ENCODE measurements at places on chromosomes 12 and 14.

DNA sequence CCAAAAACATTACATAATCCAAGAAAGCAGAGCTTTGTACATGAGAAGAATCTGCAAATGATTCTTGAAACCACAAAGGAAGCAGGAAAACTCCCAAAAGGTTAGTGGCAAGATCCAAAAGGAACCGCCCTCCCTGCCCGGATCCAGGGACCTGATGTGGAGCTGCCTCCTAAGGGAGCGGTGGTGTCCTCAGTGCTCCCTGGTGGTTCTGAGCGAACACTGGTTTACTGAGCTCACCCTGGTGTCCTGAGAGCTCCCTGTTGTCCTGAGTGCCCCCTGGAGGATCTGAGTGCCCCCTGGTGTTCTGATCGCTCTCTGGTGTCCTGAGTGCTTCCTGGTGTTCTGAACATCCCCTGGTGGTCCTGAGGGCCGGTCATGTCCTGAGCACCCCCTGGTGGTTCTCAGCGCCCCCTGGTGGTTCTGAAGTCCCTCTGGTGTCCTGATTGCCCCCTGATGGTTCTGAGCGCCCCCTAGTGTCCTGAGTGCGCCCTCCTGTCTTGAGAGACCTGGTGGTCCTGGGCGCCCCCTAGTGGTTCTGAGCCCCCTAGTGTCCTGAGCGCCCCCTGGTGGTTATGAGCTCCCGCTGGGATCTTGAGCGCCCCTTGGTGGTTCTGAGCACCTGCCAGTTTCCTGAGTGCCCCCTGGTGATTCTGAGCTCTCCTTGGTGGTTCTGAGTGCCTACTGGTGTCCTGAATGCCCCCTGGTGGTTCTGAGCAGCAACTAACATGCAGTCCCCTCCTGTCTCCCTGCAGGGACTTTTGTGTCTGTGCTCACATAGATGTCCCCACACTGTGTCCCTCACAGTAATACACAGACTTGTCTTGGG, 891.1 kb downstream of the TMEM121 start:
- DNase-seq = peak; percentile 55

- no peak for DNase-seq
These were observed 89.1 kb upstream of the STAC3 start for GRCh38 chr12:57340104-57340503.

- DNase-seq = peak; percentile 74
These were observed at the start of gene TRAF3 for GRCh38 chr14:102776761-102777710. TRAF3 (plus strand) TSS chr14:102777449; CDS start chr14:102870202, 92,753 bp downstream.

DNA sequence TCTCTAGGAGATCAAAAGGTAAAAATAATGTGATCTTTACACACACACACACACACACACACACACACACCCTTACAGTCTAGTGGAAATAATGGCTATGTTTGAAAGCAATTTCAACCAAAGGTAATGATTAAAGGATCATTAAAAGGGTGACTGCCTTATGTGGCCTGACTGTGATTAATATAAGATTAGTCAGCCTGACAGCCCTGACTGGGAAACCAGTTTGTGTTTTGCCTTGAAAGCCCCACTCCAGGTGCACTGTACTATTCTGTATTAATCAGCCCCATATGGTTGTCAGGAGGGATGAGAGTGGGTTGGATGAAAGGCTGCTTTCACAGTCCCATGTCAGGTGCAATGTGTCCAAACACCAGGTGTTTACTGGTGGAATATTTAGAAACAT, 10.5 kb downstream of the RASSF9 start:
- no peak for DNase-seq

GRCh38 chr14:21057803-21058675, at the start of gene RNASE8:
RNASE8 (plus strand) TSS chr14:21057822; CDS start chr14:21057893, 71 bp downstream.
- no peak for DNase-seq

GRCh38 chr14:22981090-22981875, 1.1 kb downstream of the AJUBA start:
- DNase-seq = no peak

- DNase-seq = no peak
These were observed 3.5 kb downstream of the PPM1H start for GRCh38 chr12:62931477-62931876.

GRCh38 chr14:55699131-55700057, 119.4 kb downstream of the KTN1 start:
- DNase-seq = no peak

DNA sequence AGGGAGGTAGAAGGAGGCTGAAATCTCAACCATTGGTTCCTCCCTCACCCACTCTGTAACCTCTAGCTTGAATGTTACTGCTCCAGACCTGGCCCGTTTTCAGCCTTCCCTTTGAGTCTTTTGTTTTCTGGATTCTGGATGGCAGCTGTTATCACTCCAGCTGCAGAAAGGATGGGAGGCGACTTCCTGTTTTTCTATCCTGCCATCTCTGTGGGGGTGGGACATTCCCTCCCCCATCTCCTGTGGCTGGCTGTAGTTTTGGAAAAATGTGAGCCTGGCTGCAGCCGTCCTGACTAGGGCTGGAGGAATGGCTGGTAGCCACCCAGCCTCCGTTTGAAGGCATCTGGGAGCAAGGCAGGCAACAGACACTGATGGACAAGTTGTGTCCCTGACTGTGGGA, 2.9 kb upstream of the PPFIBP1 start:
- no peak for DNase-seq

DNA sequence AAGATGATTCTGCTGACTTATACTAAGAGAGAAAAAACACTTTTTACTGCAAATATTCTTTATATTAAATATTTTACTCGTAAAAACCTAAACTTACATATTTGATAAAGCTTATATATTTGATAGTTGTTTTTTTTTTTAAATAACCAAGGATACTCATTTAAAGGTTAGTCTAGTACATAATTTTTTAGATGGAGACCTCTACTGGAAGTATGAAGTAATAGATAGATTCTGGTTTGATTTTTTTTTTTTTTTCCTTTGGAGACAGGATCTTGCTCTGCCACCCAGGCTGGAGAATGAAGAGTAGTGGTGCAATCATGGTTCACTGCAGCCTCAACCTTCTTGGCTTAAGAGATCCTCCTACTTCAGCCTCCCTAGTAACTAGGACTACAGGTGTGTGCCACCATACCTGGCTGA, 16.4 kb downstream of the ARID2 start:
- no peak for DNase-seq

- no peak for DNase-seq
These were observed 4.9 kb downstream of the GMFB start for GRCh38 chr14:54483846-54484245.

GRCh38 chr12:109738878-109739665, 25.4 kb downstream of the FAM222A start:
- no peak for DNase-seq

DNA sequence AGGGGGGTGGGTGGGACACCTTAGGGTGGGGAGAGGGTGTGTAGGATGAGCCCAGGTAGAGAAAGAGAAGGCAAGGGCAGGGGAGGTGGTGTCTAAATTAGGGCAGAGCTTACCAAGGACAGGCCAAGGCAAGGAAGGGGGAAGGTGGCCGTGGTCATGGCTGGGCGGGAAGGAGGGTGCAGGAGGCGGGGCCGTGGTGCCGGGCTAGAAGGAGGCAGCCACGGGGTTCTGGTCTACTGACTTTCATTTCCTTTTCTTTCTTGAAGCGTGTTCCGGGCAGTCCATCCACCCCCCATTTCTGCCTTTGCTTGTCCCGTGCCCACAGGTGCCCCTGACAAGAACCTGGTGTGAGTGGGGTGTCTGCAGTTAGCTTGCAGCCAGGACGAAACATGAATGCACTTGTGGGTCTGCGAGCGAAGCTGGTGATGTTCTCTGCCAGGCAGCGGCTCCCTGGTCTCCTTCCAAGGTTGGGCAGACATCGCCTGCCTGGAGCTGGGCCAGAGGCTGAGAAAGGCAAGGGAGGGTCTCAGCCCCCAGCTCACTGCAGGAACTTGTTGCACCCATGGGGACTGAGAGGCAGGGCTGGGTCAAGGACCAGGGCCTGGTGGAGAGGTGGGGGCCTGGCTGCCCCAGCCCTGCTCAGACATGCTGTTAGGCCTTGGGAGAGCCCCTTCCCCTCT, 58.2 kb downstream of the KIF26A start:
- DNase-seq = no peak

- no peak for DNase-seq
These were observed 33.9 kb upstream of the LIMA1 start for GRCh38 chr12:50317203-50317602.

- DNase-seq = no peak
These were observed at the start of gene RASSF8 for GRCh38 chr12:25958428-25959070. RASSF8 (plus strand) TSS chr12:25958682; CDS start chr12:26055344, 96,662 bp downstream.

- no peak for DNase-seq
These were observed 18.7 kb downstream of the RCOR1 start for GRCh38 chr14:102610968-102611811.

- DNase-seq = no peak
These were observed 53.0 kb upstream of the CORO1C start for GRCh38 chr12:108784270-108784669.

DNA sequence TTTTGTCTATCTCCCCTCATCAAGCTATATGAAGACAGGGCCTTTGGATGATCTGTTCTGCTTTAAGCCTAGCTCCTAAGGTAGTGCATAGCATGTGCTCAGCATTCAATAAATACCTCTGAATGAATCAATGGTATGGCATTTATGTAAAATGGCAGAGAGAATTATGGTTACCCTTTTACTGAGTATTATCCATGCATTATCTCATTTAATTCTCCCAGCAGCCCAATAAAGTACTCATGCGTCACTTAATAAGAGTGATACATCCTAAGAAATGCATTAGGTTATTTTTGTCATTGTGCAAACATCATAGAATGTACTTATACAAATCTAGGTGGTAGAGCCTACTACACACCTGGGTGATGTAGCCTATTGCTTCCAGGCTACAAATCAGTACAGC, 269.7 kb downstream of the KSR2 start:
- no peak for DNase-seq

DNA sequence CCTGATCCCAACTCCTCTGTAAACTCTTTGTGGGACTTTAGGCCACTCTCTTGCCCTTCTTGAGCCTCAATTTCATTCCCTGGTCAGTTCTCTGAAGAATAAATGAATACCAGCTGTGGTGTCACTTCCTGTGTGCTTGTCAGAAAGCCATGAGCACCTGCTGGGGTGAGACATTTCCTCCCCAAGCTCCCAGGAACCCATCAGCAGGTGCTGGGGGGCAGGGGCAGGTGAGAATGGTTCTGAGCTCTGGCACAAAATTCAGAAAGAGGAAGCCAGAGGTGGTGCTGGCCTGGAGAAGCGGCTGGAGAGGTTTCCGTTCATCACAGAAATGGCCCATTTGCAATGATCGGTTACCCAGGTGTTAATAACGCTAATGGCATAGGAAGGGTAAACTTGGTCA, 14.9 kb downstream of the LHX5 start:
- no peak for DNase-seq

- no peak for DNase-seq
These were observed 12.2 kb downstream of the SMOC1 start for GRCh38 chr14:69891422-69891821.

- no peak for DNase-seq
These were observed 38.0 kb downstream of the CNTN1 start for GRCh38 chr12:40730281-40730680.

- no peak for DNase-seq
These were observed 15.9 kb downstream of the ZNF641 start for GRCh38 chr12:48334808-48335207.

- no peak for DNase-seq
These were observed 672 bp upstream of the SCFD1 start for GRCh38 chr14:30621354-30621939.

DNA sequence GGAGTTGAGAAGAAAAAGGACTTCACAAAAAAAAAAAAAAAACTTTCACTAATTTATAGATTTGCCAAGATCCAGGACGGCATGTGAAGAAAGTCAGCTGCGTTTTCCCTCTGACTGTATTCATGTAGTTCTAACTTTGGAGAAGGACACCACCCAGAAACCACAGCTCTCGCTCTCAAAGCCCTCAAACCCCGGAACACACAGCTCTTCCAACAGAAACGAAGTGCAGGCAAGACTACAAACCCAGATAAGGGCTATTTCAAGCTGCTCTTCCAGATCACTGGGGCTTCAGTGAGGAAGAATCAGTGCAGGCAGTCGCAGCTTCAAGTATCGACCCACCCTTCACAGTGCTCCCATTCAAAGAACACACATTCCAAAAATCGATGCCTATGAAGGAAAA, 13.2 kb downstream of the KCNH5 start:
- no peak for DNase-seq

- no peak for DNase-seq
These were observed 48.4 kb downstream of the RIN3 start for GRCh38 chr14:92561906-92562479.

- DNase-seq = no peak
These were observed 102.5 kb downstream of the SLC41A2 start for GRCh38 chr12:104855599-104855998.
